ENCODE measurements at places on chromosomes 2 and 18.

DNA sequence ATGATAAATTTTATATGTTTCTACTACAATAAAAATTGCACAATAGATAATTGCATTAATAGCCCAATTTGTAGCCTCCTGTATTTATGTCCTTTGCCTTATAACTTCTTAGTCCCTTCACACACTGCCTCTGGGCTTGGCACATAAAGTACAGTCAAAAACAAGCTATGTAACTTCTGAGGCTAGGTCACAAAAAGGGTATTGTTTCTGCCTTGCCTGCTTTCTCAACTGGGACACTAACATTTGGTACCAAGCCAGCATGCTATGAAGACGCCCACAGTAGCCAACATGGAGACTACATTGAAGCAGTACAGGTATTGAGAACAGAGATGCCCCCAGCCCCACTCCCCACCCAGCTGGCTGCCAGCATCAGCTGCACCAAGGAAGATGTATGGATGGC is 5.4 kb upstream of the SLC3A1 start:
- no peak for DNase-seq

DNA sequence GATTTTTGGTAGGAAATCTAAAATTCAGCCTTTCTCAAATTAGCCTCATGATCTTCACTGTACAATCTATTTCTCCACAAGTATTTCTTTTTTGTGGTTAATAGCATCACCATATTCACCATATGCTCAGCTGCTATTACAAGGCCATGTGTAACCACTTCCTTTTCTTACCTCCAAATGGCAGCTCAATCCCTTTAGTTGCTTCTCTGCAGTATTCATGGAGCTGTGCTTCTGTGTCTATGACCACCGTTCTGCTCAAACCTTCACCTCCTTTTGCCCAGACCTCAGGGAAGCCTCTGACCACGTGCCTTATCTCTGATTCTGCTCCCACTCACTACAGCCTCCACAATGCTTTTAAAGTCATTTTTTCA is 126.7 kb upstream of the TMEM200C start:
- no peak for DNase-seq

- no peak for DNase-seq
These were observed 24.6 kb downstream of the PRKRA start for GRCh38 chr2:178426388-178426787.

DNA sequence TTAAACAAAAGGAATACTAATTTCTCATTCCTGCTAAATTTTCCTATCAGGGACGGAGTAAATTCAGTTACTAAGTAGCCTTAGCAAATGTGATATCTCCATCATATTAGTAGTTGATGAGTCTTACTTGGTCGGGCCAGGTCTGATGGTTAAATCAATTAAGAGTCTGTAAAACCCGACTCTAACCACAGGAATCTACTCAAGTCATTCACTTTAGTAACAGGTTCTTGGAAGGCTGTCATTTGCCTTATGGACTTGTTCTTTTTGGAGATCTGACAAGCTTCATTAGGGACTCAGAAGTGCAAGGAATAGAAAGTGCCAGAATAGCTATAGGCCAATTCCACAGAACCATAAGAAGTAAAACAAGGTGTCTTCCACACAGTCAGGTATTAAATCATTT is 119.0 kb downstream of the GCA start:
- no peak for DNase-seq

- DNase-seq = no peak
These were observed 32.3 kb downstream of the NCK2 start for GRCh38 chr2:105777031-105777482.

GRCh38 chr2:104023765-104024164 is 830.1 kb upstream of the POU3F3 start:
- DNase-seq = no peak

DNA sequence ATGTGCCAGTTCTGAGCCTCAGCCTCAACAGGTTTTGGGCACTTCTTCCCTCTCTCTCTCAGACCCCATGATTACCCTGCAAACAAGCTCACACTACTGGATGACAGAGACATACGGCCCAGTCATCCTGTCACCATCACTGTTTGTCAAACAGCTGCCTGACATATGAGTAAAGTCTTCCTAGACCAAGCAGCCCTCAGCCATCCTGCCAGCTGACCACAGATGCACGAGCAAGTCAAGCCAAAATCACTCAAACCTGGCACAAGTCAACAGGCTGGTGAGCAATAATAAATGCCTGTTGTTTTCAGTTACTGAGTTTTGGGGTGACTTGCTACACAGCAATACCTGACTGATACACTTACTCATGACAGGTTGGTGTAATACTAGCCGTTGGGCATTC is 75.5 kb upstream of the KLF7 start:
- DNase-seq = no peak

GRCh38 chr2:215843579-215843978 is 169.8 kb downstream of the MREG start:
- DNase-seq = no peak

Data from activated CD4-positive, alpha-beta T cell treated with anti-CD3 and anti-CD28 coated beads for 4 hours (primary cell).